CD4-positive, alpha-beta T cell treated with Interferon alpha-2 for 1 hour (primary cell): ENCODE measurements at places on chromosomes 4 and X.

GRCh38 chr4:86400216-86400615 is 40.4 kb upstream of the MAPK10 start:
- DNase-seq = no peak

GRCh38 chr4:78154972-78155590 is 98.0 kb downstream of the FRAS1 start:
- no peak for DNase-seq

DNA sequence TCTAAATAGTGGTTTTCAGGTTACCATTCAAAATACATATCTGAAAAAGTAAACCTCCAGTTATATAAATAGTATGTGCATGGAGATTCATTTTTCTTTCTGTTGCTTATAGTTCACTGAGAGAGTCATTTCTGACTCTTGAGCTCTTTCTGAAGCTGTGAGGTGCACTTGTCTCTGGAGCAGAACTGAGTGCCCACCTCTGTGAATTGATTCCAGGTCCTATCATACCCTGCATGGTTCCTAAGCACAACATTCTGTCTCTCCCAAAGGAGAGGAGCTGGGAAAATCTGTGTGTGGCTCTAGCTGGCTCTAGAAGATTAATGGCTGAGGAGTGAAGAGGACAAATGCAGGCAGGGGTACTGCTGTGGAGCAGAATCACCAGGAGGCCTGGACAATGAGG is 161.6 kb upstream of the HCCS start:
- no peak for DNase-seq

GRCh38 chrX:70508296-70508911 is 63.8 kb downstream of the DLG3 start:
- DNase-seq = no peak

DNA sequence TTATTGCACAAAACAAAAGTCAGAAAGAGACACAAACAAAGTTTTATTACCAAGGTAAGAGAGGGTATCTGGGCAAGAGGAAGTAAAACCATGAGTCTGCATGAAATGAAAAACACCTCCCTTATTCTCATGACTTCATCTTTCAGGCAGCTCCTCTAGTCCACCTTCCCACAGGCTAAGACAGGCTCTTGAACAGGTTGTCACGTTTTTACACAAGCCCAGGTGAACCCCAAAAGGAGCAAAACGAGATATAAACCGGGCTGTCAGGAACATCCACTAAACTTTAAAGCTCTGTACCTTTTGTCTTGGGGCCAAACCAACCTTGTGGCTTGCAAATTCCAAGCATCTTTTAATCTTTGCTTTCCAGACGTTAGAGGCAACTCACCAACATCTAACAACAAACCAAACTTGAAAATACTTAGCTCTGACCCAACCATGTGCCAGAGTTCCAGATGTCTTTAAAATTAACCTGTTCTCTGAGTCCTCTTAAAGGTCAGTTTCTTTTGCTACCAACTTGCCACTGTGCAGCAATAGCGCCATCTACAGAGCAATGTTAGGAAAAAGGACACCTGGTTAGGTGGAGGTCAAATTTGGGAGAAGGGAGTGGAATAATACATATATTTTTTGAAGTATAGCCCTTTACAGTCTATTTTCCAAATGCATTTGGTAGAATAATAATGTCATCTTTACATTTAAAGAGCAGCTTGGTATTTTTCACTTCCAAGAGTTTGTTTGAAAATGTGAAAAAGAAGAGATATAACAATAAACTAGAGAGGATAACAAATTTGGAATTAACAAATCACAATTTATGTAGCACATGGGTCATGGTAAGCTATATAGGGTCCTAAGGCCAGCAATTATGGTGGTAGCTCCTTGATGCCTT is 73.1 kb downstream of the QRFPR start:
- DNase-seq = peak; percentile 71

- no peak for DNase-seq
These were observed 30.8 kb downstream of the RBBP7 start for GRCh38 chrX:16839219-16839851.

GRCh38 chrX:29233592-29234183 is 646.4 kb downstream of the IL1RAPL1 start:
- no peak for DNase-seq

GRCh38 chr4:138007572-138007971 is 234.6 kb downstream of the SLC7A11 start:
- no peak for DNase-seq

- DNase-seq = no peak
These were observed 24.3 kb downstream of the ADD1 start for GRCh38 chr4:2867758-2868491.

- no peak for DNase-seq
These were observed 36.3 kb downstream of the POU4F2 start for GRCh38 chr4:146674829-146675570.

DNA sequence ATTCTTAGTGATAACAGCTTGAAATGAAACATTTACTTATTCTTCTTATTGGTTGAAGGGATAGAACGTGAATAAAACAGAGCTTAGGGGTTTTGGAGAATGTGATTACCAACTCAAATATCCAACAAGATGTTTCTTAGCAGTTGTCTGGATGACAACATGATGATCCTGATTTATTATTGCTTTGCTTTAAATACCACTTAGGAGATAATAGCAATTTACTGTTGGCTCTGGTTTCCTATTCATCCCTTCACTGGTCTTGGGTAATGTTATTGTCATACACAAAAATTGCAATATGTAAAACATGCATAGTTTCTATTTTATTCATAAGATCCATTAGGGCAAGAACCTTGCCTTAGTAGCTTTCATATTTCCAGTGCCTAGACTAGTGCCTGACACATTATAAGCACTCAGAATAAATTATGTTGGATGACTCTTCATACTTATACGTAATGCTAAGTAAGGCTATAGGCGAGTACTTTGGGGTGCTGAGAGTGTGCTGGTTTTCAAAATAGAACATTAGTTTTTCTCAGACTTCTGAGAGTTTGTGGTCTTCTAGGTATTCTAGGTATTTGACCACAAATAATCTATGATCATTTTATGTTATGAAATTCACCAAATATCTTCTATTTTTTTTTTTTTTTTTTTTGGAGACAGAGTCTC is 58.6 kb upstream of the PGRMC2 start:
- no peak for DNase-seq

DNA sequence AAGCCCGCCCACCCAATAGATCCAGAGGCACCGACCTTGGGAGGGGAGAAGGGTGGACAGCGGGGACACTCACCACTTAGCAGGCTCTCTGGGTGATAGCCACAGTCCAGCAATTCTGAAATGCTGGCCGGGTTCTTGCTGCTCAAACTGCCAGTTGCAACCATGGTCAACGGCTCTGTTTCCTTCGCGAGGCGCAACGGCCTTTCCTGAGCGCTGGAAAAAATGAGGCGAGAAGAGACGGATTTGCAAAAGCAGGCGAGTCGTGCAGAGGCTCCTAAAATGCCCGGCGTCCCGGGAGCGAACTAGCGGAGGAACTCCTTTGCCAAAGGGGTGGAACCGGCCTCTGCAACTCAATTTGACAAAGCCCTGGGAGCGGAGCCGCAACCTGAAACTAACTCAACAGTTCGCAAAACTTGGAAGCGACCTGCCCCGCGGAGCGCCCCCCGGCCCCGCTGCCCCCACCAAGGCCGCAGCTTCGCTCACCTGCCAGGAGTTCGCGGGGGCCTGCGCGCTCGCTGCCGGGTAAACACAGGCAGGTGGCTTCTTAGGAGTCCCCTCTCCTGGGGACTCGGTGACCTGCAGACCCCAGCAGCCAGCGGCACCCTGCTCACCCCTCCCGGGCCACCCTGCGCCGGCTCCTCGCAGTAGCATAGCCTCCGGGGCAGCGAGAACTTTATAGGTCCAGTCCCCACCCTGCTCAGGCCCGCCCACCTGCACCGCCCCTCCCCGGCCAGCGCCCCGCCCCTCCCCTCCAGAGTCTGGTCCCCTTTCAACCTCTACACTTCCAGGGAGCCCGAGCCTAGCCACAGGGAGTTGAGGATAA is at the start of gene DDIT4L:
Gene DDIT4L (minus strand): TSS at position 649 of the 823 bp plus-strand sequence. CDS start 485 bp downstream, at position 164.
- DNase-seq = peak; percentile 8

DNA sequence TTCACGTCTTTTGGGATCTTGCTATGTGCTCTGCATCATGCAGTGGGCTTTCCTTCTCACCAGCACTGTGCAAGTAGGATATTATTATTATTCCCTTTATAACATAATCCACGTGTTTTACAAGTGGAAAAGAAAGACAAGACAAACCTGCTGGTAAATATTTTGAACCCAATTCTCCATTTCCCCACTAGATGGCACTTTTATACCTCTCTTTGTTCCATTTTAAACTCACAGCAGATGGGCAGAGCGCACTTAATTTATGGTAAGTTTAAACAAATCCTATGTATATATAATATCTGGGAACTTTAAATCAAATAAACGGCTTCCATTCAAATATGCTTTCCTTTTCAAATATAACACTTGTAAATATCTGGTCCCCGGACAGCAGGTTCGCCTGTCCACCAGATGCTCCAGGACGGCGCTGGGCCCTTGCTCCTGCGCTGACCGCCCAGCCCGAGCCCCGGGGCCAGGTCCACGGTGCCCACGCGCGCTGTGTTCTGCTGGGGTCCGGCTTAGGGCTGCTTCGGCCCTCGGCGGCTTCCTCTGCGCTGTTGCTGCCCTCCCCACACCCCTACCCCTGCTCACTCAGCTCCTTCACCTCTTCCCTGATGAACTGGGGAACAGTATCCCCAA is 31.1 kb downstream of the F11 start:
- DNase-seq = peak; percentile 29

DNA sequence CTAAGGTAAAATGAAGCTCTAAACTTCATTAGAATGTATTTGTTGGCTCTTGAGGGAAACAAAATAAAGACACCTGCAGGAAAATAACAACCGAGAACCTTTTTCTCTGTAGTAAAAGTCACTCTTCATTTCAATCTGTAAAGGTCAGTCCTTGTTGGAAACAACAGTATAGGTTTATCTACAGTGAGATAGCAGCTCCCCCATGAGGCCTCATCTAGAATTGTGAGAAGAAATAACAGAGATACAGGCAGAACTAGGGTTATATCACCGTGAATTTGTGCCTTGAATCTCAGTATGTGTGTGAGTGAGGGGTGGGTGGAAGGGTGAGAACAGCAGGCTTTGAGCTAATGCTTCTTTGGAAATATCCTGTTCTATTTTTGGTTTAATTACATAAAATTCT is 107.8 kb upstream of the FMR1 start:
- DNase-seq = peak; percentile 3

GRCh38 chr4:89397441-89397840 is 89.8 kb upstream of the GPRIN3 start:
- no peak for DNase-seq

DNA sequence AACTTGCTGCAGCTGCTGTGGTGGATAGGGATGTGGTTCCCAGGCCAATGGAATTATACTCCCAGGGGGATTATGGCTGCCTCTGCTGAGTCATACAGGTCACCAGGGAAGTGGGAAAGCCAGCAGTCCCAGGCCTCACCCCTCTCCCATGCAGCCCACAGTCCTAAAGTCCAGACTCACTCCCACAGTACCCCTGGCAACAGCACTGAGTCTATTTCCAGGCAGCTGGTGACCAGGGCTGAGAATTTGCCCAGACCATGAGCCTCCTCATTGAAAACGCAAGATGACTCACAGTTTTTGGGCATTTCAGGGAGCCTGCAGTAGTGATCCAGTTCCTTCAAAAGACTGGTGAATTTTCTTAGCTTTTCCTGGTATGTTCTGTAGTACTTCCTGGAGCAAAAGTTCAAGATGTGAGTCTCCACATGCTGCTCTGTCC is 137.6 kb downstream of the NPNT start:
- no peak for DNase-seq

DNA sequence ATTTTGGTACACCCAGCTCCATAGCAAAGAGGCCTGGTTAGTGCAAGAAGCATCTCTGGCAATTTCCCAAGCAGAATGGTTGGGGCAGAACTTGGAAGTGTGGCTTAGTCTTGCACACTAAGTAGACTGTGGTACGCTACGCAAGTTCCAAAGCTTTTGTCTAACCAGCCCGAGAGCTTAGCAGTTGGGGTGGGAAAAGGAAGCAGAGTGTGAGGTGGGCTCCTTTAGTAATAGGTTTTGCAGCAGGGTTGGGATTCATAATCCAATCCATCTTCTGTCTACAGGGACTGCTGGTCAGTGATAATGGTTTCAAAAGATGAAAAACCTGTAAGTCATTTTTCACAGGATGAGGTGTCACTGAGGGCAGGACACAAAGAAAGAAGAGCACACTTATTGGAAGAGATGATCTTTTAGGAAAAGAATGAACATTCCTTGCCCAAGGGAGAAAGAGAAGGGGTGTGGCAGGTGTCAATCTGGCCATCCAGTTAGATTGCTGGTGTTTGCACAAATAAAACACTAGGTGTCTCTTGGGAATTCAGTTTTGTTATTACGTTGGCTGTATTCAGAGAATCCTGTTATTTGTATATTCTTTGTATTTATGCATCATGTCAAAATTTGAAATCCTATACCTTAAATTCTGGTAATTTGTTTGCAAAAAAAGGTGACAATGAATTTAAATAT is 244.3 kb downstream of the GPAT3 start:
- DNase-seq = no peak

DNA sequence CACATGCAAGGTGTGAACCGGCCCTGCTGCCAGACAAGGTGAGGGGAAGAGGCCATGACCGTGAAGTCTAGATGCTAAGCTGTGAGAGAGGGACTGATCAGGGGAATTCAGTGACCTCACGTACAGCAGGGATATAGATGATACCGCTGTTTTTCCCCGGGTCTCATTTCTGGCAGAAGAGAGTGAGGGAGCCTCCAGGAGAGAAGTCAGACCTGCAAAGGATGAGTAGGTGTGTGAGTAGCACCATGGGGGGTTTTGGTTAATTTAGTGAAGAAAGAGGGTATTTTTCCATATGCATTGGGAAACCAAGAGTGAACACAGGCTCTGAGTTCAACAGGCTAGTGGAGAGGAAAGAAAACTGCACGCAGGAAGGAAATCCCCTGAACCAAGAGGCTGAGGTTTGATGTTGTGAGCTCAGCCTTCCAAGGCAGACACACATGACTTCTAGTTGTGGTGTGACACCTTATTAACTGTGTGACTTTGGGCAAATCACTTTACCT is 127.6 kb upstream of the GATB start:
- no peak for DNase-seq

- DNase-seq = no peak
These were observed 9.1 kb upstream of the TMPRSS11D start for GRCh38 chr4:67892905-67893304.

DNA sequence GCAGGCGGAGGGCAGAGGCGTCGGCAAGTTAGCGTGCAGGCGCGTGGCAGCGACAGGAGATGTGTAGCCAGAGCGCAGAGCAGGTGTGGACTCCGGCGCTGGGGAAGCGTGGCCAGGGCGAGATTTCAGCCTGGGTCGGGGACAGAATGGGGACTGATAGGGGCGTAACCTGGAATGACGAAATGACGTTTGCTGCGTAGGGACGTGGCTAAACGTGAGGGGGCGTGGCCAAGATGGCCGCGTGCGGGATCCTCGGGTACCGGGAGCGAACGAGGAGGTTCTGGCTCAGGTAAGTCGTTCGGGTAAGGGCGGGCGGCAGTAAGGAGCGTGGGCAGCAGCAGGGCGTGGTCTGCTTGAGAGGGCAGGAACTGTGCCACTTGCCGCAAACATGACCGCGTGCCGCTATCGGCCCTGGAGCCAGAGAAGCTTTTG is 10.9 kb upstream of the CLTRN start:
- peak; percentile 89 for DNase-seq

- DNase-seq = no peak
These were observed 91.2 kb downstream of the CPE start for GRCh38 chr4:165470009-165470408.
